ENCODE measurements at places on chromosomes 2 and 18.

- no peak for DNase-seq
Measured at GRCh38 chr2:218832520-218832919, 917 bp upstream of the PRKAG3 start.

DNA sequence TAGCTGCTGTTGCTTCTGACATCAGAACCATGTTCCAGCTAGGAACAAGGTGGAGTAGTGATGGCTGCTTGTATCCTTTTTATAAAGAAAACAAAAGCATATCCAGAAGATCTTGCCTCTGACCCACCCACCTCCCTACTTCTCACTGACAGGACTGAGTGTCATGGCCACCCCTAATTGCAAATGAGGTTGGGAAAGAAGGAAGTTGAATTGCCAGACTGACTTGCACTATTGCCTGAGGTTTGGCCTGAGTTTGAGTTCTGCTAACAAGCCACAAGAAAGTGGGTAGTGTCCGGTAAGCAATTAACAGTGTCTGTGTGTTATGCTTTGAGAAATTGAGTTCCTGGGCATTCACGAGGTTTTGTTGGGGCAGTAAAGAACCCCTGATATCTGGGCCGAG lies 22.8 kb downstream of the SGPP2 start:
- no peak for DNase-seq

- no peak for DNase-seq
Measured at GRCh38 chr2:102518170-102518569, 45.1 kb downstream of the SLC9A4 start.

- DNase-seq: no peak
Measured at GRCh38 chr2:29129586-29130281, 14.5 kb downstream of the CLIP4 start.

DNA sequence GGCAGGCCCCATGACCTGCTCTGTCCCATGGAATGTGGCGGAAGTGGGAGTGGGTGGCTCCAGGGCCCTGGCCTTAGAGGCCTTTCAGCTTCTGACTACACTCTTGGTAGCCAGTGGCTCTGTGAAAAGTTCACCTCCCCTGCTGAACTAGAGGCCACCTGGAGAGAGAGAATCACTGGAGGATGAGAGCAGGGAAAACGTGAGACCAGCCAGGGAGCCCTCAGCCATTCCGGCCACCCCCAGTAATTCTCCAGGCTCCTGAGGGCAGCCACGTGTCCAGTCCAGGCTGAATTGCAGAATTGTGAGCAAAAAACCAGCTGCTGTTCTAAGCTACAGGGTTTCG lies 10.5 kb downstream of the COLEC12 start:
- no peak for DNase-seq

DNA sequence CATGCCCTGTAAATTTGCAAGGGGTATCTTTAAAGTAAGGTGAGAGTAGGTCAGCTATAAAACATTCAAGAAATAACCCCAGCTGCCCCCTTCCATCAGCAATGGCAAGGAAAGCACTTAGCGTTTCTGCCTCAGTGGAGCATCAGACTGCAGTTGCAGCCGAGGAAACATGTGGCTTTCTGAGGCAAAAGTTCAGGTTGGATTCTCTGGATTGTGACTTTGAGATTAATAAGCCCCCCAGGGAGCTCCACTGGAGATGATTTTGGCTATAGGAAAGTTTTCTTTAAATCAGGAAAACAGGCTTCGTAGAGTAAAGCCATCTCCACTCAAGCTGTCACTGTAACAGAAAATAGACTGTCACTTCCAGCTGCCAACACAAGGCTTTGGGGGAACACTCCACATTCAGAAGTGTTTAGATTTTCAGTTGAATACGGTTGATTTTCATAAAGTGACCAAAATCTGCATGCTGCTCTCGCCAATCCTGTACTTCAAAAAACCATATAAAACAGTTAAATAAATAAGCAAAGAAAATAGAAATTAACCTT lies 15.3 kb upstream of the RIT2 start:
- DNase-seq: no peak

DNA sequence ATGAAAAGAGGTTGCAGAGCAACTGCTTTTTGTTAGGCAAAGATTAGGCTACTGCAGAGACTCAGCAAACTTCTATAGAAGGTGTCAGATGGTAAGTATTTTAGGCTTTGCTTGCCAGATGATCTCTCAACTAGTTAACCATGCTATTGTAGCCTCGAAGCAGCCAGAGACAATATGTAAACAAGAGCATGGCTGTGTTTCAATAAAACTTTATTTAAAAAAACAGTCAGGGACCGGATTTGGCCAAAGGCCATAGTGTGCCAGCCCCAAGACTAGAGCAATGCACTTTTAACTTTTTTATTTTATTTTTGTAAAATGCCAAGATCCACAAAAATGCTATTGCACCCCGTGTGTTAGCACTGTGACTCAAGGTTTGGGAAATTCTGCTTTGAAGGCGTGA lies 1.4 kb downstream of the IL37 start:
- no peak for DNase-seq

GRCh38 chr2:15450808-15451207 lies 110.3 kb downstream of the NBAS start:
- no peak for DNase-seq

- no peak for DNase-seq
Measured at GRCh38 chr2:210477496-210477895, 937 bp upstream of the LANCL1 start.

GRCh38 chr18:24875286-24875685 lies 414.8 kb downstream of the HRH4 start:
- DNase-seq: no peak

GRCh38 chr2:218890369-218890768 lies 9.7 kb downstream of the WNT10A start:
- no peak for DNase-seq

DNA sequence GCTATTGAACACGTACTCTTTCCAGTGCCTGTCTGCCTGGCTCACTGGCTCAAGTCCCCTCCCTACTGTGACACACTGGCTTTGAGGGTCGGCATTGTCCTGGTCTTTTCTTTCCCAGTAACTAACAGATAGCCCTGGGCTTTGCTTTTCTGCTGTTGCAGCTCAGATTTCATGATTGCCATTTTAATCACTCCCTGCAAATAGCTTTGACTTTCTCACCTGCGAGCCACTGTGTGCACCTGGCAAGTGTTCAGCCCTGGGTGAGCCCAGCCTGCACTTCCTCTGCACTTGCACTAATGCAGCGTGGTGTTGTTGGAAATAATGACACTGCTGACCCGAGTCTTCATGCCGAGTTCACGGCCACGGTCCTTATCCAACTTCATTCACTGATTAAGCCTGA lies 52.9 kb downstream of the DCDC2C start:
- DNase-seq: no peak

DNA sequence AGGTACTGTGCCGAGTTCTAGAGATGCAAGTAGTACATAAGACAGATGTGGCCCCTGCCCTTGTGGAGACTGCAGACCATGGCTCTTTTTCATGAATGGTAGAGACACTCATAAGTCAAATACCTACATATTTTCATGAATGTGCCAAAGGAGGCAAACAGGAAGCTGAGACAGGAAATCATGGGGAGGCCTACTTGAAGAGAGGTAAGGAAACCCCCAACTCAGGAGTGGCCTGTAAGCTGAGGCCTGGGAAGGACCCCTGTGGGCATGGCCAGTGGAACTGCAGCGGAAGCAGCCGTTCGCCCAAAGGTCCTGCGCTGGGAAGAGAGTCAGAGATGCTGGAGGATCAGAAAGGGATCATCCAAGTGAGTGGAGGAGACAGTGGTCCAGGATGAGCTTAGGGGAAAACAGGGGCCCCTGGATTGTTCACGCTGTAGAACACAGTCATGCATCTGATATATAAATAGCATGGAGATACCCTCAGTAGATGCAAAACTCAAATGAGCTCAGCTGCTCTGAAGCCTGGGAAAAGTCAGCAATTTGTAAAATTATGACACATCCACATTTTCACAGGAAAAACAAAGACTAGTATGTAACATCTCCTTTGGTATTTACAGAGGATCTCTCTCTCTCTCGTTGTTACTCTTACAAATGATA lies 228.9 kb downstream of the NEDD4L start:
- DNase-seq: no peak

DNA sequence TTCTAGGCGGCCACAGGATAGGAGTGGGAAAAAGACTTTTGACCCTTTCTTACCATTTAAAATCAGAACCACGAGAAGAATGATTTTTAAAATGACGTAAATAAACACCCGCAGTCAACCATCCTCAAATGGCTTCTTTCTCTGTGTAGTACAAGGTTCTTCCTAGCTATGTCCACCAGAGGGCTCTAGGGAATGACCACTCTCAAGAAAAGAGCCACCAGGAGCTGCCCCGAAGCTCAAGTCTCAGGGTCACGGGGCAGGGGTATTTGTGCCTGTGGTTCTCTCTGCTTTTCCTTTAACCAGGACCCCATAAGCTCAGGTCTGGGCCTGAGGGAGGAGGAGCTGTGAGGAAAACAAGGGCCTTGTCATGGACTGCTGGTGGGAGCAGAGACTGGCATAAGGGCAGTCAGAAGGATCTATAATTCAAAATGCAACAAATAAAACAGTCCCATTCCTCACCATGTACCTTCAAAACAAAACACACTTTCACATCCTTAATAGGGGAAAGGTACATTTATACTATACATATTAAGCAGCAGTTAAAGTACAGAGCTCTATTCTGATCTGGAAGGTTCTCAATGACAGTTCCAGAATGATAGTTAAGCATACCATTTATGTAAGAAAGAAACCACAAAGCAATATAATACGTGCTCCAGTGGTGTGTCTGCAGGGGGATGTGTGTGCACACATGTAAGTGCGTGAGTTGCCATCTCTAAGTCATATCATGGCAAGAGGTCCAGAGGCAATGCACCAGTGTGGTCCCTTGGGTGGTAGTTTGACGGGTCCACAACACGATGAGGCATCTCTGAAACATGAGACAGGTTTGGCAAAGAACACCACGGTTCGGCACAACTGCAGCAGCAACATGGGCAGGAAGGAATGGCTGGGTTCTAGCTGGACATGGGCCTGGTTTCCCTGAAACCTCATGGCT lies 18.6 kb downstream of the LYPD1 start:
- DNase-seq: no peak

DNA sequence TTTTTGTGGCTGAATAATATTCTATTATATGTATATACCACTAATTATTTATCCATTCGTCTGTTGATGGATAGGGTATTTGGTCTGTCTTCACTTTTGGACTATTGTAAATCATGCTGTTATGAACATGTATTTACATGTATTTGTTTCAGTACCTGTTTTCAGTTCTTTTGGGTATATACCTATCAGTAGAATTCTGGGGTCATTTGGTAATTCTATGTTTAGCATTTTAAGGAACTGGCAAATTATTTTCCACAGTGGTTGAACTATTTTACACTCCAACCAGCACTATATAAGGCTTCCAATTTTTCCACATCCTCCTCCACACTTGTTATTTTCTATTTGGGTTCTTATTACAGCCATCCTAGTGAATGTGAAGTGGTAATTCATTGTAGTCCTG lies 12.4 kb upstream of the TANK start:
- DNase-seq: no peak

- no peak for DNase-seq
Measured at GRCh38 chr18:62105376-62105775, 81.5 kb downstream of the PIGN start.

DNA sequence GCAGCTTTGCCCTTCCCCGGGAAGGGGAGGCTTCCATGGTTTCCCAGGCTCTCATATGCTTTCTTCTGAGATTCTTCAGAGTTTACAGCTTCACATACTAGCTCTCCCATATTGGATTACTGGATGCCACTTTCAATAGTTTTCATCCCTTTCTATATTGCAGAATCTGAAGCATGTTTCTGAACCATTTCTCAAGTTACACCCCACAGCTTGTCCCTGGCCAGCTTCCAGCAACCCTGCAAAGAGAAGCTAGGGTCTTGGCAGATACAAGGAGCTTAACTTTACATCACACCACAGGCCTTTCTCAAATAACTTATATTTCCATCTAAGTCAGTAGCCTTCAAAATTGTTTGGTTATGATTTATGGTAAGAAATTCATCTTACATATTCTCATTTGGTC lies 39.6 kb downstream of the LHCGR start:
- DNase-seq: no peak

- no peak for DNase-seq
Measured at GRCh38 chr2:134254824-134255223, 952 bp downstream of the MGAT5 start.

GRCh38 chr18:13493079-13493478 lies 233.3 kb downstream of the FAM210A start:
- DNase-seq: no peak
